ENCODE measurements at places on chromosomes 4 and X. TPM values are rescaled to one million over a fixed set of nuclear protein-coding genes. Genes with fewer than 3 reads are reported as not detected.

GATA1 gene
- total RNA-seq, result not detected

- DNase-seq, result no peak
These were observed 771 bp downstream of the NAP1L2 start for GRCh38 chrX:73213734-73214425.

- peak; percentile 41 for DNase-seq
These were observed 565.7 kb upstream of the FAT1 start for GRCh38 chr4:187289371-187289770.

DNA sequence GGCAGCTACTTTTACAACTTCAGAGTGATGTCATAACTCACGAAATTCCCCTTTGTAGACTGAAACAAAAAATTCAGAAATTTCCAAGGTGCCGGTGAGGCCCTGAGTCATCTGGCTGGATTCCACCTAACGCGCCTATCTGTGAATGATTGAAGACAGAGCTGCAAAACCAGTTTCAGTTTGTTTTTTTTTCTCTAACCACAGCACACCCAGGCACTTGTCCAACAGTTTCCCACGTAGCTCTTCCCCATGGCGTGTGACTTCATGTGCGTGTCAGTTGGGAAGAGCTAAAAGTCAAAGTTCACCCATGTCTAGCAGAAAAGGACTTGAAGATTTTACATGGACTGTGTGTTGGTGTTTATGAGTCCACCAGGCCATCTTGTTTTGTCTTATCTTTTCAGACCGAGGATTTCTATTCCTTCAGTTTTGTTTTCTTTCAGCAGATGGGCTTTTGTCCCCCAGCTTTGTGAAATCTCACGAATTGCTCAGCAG, 16.4 kb downstream of the TCEANC start:
- DNase-seq, result peak; percentile 99

- no peak for DNase-seq
These were observed 270.0 kb downstream of the CENPC start for GRCh38 chr4:67275179-67275750.

Measured in IMR-90 (cell line).